NCI-H510A (cell line): ENCODE measurements at places on chromosomes 12 and 14.

GRCh38 chr14:90368946-90369721, 27.7 kb upstream of the CALM1 start:
- DNase-seq, result no peak

- DNase-seq, result no peak
Measured at GRCh38 chr12:114631242-114631641, 52.7 kb downstream of the TBX3 start.

DNA sequence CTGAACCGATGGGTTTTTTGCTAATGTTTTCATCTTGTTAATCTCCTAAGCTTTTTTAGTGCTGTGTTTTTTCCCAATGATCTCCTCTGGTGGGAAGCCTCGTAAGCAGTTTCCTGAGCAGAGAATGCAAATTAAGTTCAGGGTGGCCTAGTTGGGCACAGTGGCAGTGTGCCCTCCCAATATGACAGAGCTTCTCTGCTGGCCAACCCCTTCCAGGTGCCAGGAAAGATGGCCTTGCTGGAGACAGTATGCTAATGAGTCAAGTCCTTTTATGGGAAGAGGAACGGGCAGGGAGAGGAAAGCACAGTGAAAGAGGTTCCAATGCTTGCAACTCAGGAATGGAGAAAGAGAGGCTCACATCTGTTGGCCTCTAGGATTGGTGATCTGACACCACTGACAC, 115.8 kb downstream of the GCH1 start:
- DNase-seq, result no peak

GRCh38 chr14:65251213-65251612, 148.9 kb upstream of the MAX start:
- DNase-seq, result no peak

DNA sequence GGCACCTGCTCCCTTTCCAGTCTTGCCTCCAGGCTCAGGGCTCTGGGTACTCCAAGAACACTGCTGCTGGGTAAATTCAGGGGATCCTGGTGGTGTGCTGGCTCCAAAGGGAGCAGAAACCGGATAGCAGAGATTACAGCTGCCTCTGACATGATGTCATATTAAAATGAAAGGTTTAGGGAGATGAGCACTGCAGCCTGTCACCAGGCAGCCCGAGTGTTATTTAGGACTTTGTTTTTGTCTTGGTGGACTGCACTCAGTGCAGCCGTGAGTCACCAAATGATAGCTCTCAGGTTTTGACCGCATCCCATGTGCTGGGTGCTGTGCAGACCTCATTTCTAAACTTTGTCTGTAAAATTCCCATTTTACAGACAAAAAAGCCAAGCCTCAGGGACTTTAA, 266.0 kb upstream of the CRY1 start:
- no peak for DNase-seq

DNA sequence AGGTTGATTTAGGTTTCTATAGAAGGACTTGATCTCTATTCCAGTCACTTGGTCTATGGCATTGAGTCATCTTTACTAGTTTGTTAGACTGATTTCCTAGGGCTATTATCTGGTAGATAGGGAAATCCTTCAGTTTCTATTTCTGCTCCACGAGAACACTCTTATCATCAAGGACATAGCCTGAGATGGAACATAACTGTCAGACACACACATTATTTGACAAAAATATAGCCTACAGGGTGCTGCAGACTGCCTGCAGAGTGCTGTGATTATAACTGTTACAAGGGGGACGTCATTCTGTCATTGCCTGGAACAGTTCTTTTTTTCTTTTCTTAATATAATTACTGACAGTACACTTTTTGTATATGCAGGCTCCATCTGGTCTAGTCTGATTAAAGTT, 82.0 kb downstream of the TMEM117 start:
- DNase-seq, result no peak

DNA sequence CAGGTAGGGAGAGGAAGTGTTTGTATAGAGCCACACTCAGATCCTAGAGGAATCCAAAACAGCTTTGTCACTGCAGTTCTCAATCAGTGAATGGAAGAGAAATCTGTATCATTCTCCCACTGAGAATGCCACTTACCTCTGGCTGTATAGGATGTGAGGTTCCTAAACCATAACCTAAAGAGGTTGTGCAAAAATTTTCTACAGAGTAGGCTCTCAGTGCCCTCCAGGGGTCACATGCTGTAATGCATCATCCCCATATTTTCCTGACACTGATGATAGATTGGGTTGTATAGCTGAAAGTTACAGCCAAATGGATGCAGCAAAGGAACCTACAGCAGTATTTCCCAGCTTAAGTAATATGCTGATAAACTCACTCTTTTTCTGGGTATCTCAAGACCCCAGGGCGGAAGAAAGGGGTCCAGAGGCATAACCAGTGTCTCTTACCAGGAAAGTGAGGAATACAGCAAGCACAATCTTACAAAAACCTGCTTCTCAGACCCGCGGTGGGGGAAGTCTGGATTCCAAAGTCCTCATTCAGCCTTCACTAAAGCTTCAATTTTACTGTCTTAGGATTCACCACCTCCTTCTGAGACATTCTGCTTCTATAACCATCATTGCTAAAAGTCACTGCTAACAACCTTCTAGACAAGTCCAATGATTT, 3.8 kb downstream of the BCDIN3D start:
- no peak for DNase-seq

GRCh38 chr12:76152181-76152807, 67.8 kb upstream of the NAP1L1 start:
- DNase-seq, result no peak

GRCh38 chr12:129717438-129717837, 186.4 kb downstream of the TMEM132D start:
- DNase-seq, result no peak

- DNase-seq, result no peak
Measured at GRCh38 chr12:115257791-115258190, 573.8 kb upstream of the TBX3 start.

GRCh38 chr12:101039848-101040531, 170.0 kb downstream of the SLC5A8 start:
- DNase-seq, result no peak

DNA sequence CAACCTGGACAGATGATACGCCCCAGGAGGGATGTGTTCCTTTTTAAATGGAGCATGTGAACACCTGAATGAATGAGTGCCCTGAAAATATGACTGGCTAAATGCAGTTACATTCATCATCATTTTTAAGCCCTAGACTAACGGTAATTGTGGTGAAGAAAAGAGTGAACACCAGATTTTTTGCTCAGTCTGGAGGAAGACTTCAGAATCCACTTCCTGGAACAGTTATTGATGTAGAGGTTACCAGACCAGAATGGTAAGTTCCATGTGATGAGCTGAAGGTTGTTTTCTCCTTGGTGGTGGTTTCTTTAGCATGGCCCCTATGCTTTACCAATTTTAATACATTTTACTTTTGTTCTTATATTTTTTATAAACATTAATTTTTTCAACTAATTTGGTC, 29.3 kb downstream of the PIWIL1 start:
- no peak for DNase-seq

GRCh38 chr14:31270196-31270772, 62.7 kb upstream of the HECTD1 start:
- no peak for DNase-seq

DNA sequence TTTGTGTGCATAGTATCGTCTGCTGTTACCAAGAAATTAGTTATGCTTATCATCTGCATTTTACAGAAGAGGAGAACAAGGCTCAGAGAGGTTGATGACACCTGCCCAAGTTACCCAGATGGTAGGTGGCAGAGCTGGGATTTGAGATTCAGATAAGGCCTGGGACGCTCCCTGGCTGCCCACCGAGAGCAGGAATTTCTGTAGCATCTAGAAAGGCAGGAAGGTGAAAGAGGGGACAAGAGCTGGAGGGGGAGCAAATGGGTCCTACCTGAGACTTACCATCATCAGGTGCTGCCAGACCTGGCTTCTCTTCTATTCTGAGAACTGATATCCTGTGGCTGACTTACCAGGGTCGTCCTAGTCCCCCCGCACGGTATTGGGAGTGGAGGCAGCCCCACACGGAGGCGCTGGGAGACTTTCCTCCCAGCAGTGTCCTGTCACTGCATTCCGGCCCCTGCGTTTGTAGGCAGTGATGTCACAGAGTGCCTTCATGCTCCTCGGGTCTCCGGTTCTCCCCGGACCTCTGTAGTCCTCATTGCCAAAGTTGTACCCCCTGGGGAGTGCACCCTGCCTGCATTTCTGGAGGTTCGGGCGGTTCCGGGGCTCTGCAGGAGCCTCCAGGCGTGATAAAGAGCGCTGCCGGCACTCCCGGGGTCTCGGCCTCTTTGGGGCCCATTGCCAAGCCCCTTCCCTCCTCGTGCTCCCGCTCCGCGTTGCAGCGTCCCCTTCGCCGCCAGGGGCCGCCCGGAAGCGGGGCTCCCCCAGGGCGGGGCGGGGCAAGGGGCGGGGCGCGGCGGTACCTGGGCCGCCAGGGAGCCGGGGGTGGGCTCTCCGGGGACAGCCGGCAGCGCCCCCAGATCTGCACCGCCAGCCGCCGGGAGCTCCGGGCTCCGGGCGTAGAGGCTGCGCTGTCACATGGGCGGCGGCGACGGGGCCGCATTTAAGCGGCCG, at the start of gene CABP1:
Gene CABP1 (plus strand): TSS at position 856 of the 951 bp plus-strand sequence. CDS start 60 bp downstream, at position 916.
- peak; percentile 54 for DNase-seq

DNA sequence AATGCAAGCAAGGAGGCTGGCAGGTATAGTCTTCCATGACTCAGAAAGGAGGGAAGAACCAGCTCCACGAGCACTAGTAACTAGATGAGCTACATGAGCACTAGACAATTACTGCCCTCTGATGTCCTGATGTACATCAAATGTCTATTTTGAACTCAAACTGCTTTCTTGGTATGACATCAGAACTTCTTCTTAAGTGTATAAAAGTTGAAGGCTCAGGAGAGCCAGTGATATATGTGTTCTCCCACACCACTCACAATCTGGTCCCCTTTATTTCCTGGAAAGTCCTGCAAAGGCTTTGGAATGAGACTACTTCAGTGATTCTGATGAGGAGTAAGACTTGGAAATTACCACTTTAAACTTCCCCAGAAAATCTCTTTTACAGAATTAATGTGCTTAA, 18.5 kb upstream of the DHRS7 start:
- no peak for DNase-seq

DNA sequence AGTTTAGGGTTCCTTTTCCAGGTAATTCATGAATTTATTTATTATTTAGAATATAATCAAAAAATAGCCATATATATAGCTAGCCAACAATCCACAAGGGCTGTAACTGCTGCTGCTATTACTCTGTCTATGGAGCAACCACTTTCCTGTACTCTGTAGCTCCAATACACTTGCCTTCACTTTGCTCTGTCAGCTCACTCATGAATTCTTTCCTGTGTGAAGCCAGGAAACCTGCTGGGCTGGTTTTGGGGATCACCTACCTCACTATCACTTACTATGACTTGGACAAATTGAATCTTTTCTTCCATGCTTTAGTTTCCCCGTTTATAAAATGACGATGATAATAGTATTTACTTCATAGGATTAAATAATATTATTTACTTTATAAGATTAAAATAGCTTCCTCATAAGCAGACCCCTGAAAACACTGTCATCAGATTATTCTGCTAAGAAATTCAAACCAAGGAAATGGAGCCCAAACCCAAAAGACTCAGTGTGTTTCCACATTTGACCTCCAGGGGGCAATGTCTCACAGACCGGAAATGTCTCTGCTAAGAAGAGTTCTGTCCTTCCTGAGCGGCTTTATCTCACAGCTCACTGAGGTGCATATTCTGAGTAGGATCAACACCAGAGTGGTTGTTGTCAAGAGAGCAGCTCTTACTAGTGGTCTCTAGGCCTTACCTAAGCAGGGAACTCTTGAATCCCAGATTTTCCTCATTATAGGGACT, 457.1 kb downstream of the DAD1 start:
- no peak for DNase-seq

DNA sequence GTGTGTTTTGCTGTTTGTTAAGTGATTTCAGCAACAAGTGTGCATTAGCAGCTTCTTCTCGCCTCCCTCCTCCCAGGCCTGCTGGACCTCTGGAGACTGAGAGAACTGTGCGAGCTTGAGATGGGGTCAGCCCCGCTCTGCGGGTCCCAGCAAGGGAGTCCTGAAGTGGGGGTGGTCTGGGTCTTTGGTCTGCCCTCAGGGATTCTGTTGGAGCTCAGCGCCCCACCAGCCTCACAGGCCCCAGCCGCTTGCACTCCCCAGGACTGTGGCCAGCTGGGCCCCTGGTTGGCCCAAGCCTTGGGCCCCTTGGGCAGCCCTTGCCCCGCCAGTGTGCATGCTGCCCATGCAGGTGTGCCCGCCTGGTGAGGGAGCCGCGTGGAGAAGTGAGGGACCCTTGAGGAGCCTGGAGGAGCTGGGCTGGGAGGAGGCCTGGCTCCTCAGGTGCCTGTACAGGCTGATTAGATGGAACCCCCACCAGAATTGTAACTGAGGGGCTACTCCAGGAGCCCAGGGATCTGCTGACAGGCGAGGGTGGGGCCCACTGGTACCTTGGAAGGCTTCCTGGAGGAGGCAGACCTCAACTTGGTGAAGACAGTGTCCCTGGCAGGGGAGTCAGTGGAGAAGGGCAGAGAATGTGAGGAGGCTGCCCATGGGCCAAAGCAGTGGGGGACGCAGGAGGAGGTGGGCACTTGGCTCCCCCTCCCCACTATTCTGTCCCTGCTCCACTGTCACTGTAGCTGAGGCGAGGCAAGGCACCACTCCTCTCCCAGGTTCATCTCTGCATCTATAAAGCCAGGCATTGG, 56.7 kb downstream of the BEGAIN start:
- no peak for DNase-seq

DNA sequence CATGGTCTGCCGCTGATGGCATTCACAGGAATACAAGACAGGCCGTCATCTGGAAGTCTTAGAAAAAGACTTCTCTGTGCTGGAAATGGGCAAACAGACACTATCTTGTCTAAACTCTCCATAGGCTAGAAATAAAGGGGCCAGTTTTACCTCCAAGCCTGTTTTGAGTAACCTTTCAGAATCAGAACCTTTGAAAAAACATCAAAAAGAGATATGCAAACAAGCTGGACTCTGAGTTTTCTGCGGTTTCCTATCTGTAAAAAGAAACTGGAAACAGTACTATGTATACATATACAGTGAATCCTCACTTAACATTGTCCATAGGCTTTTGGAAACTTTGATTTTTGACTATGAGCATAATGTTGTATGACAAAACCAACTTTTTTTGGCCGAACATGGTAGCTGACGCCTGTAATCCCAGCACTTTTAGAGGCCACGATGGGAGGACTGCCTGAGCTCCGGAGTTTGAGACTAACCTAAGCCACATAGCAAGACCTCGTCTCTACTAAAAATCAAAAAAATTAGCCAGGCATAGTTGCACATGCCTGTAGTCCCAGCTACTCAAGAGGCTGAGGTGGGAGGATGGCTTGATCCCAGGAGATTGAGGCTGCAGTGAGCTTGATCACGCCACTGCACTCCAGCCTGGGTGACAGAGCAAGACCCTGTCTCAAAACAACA, 92.9 kb upstream of the MAX start:
- no peak for DNase-seq

GRCh38 chr12:57904848-57905811, 36.2 kb upstream of the ATP23 start:
- peak; percentile 83 for DNase-seq

DNA sequence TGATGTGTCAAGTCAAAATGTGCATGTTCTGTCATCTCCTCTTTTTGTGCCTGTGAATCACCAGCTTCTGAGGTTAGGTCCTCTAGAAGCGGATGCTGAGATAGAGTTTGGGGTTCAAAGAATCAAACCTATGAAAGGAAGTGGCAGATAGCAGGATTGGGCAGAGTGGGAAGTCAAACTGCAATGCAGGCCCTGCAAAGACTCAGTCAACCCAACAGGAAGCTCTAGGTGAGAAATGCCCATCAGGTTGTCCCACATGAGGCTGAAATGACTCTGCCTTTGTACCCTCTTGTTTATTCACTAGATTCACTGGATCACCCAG, 4.5 kb upstream of the MIA2 start:
- no peak for DNase-seq
